ENCODE measurements at places on chromosomes 12 and 14.
A peak's percentile ranks its signal among the peaks of the same experiment; 100 is the strongest.

DNA sequence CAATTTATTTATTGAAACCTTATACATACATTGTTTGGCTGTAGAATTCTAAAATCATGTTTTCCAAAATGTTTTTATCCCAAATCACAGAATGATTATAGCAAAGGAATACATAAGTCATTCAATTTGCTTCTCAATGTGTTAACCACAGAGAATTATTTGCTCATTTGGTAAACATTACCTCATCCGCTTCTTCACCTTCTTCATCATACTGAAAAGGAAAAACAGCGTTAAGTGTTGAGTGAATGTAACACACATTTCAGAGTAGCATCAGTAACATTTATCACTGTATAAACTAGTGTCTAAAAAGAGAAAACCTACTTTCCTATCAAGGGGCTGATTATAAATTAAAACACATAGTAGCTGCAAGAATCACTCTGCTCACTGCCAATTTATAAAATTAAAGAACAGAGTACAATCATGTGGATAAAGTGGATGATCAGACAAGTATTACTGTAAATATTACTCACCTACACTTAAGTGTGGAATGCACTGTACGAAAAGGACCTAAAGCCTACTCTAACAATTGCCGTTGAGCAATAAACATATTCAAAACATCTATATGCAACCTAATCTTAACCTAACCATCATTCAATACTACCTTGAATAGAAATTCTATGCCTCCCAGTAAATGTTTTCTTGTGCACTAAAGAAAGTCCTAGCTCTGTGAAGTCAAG is 18.1 kb upstream of the PHLDA1 start:
- no peak for DNase-seq

DNA sequence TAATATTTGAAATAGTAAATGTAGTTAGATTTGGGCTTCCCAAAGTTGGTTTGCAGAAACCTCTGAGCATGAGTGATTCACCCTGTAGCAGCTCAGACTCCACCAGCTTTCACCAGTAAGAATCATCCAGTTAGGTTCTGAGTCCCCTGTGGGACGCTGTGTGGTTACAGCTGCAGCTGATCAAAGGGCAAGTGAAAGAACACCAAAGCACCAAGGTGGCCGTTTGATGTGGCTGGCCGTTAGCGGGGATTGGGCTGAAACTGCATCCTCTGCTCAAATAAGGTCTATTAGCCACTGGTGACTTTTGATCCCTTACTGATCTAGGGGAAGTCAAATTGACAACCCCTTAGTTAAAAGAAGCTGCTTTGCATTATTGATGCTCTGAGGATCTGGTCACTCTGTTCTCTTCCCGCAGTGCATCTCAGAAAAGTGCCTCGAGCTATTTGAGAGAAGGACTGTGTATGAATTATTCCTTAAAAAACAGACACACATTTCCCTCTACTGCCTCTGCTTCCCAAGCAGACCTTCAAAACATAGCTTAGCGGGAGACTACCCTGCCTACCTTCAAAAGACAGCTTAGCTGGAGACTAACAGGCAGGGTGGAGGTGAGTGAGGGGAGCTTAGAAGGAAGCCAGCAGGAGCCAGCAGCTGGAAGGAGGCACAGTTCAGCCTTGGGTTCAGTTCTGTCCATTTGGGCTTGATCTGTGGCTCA is 3.7 kb downstream of the ABHD12B start:
- DNase-seq = no peak

DNA sequence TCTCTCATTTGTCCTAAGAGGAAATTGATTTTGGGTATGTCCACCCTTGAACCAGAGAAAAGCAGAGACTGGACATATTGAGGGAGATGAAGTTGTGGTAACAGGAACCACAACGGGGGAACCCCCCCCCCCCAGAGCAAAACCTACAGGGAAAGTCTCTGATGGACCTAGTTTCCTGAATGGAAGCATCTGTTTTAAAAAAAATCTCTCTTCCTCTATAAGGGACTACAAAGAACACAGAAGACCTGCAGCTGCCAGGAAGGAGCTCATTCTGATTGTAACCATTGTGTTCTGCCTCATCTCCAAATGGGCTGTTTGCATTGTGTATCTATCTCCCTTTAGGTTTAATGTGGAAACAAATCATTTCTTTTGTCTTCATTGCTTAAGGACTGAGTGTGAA is 13.4 kb downstream of the C1S start:
- DNase-seq = no peak

- no peak for DNase-seq
Observed at GRCh38 chr12:54750-55535, 11.6 kb upstream of the IQSEC3 start.

GRCh38 chr14:53710615-53711014 is 246.0 kb downstream of the BMP4 start:
- DNase-seq = no peak

DNA sequence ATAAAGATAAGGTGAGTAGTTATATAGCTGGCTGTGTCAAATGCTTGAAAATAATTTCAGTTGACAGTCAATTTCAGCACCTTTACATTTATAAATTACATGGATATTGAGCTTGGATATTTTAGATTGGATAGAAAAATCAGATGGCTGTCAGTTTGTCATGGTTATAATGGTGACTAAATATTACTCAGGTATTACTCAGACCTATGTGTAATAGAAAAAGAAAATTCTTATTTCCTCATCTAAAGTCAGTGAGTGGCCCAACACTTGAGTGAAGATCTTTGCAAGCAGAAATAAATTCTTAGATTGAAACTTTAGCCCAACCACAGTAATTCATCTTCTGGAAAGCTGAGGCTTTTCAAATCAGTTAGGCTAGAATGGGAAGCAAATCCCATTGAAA is 354.4 kb downstream of the NAV3 start:
- peak; percentile 65 for DNase-seq

- no peak for DNase-seq
Observed at GRCh38 chr12:70609203-70609602, 28.0 kb downstream of the PTPRB start.

- DNase-seq = no peak
Observed at GRCh38 chr12:22409377-22410164, 75.1 kb upstream of the ST8SIA1 start.

GRCh38 chr14:104353221-104353920 is 215.0 kb downstream of the KIF26A start:
- no peak for DNase-seq

DNA sequence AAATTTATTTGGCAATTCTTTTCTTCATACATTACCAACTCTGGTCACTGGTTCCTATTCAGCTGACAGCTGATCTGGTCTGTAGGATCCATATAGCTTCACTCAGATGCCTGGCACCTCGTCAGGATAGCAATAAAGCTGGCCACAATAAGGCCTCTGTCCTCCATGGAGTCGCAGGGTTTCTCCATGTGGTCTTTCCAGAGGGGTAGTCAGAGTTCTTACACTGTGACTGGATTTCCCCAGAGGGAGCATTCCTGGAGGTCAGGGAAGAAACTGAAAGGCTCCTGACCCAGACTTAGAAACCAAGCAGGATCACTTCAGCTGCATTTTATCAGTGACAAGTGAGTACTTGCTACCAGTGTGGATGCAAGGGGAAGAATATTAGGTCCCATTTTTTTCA is 34.9 kb upstream of the SIX1 start:
- DNase-seq = no peak

DNA sequence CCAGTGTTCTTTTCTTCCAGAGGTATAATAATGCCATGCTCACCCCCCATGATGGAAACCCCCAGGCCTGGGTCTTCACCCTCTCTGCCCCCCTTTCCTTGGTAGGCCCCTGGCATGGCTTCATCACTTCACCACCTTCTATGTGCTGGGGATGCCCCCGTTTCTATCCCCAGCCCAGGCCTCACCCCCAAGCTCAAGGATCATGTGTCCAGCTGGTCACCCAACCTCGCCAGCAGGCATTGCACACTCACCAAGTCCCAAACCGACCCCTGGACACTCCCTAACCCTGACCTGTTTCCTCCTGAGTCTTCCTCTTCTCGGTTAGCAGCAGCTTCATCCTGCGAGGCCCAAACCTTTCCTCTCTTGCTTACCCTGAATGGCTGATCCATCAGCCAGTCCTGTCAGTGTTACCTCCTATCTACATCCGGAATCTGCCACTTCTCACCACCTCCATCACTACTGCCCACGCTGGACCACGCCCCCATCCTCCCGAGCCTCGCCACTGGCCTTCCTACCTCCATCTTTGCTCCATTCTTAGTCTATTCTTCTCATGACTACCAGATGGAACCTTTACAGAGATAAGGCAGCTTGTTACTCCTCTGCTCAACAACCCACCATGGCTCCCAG is 69.0 kb downstream of the MVK start:
- no peak for DNase-seq

DNA sequence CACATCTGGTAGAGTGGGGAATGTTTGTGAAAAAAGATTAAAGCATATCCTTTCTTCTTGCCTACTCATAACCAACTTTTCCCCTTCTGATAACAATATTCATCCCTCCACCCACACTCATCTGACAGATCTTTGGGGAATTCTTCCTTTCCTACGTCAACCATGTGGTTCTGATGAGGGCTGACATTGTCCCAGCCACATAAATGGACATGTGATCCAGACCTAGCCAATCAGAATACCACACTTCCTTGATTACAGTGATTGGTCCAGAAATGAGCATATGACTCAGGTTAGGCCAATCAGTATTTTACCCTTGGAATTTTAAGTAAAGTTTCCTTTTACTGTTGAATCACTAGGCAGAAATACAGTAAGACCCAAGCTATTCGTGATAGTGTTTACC is 58.9 kb downstream of the GPR65 start:
- DNase-seq = no peak

DNA sequence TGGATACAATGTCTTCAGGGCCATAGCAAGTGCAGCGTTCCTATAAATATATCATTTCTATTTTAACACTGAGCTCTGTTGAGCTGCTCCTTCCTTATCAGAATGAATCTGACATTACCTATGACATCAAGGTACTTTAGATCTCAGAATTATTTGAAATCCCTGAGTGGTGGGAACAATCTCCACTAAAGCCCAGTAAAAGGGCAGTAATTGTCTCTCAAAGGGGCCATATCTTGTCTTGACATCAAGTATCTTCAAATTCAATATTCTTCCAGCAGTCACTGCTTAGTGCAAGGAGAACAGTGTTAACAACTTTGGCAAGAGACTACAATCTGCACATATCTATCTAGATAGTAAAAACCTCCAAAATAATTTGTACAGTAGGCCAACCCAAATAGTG is 21.7 kb upstream of the ST8SIA1 start:
- no peak for DNase-seq

DNA sequence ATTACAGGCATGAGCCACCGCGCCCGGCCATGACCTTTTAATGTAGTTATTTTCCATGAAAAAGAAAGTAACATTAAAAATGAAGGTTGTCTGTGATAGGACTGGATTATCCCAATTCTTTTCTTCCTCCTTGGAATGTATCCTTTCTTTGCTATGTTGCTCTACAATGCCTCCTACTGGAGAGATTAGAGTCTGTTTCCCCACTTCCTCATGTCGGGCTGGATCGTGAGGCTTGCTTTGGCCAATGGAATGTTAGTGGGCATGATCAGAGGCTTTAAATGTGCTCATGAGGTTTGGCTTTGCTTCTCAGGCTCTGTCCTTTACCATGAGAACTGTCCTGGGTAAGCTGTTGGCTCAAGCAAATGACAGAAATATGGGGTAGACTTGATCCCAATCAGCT is 34.7 kb upstream of the SOCS2 start:
- DNase-seq = no peak

DNA sequence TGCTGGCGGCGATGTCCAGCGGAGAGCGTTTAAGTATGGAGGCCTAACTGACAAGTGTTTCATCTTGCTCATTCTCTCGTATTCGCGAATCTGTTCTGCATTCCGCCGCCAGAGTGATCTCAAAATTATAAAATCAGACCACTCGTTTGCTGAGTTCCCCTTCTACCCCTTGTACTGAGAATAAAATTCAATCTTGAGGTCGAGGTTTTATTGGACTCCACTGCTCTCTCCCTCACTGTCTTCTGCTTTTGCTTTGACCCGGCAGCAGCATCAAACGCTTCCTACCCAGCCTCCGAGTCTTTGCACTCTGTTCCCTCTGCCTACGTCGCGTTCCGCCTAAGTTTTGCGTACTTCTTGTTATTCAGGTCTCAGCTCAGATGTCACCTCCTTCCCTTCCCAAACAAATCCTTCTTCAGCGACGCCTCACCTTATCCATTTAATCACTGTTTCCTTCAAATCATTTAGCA is 462 bp downstream of the KNTC1 start:
- no peak for DNase-seq

- DNase-seq = no peak
Observed at GRCh38 chr12:52969828-52970569, 21.1 kb downstream of the KRT18 start.

DNA sequence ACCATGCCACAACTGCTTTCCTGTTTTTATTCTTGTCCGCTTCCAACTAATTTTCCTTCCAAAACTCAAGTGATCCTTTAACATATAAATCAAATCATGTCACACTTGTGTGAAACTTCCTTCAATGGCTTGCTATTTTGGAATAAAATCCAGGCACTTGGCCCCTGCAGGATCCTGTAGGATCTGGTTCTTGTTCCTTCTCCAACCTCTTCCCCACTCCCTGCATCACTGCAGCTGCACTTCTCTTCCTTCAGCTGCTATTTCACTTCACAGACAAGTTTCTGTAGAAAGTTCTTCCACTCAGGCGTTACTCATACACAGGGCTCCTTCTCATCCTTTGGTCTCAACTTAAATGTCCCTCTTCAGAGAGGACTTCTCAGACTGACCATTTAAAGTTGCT is 239.7 kb upstream of the BTG1 start:
- DNase-seq = no peak

DNA sequence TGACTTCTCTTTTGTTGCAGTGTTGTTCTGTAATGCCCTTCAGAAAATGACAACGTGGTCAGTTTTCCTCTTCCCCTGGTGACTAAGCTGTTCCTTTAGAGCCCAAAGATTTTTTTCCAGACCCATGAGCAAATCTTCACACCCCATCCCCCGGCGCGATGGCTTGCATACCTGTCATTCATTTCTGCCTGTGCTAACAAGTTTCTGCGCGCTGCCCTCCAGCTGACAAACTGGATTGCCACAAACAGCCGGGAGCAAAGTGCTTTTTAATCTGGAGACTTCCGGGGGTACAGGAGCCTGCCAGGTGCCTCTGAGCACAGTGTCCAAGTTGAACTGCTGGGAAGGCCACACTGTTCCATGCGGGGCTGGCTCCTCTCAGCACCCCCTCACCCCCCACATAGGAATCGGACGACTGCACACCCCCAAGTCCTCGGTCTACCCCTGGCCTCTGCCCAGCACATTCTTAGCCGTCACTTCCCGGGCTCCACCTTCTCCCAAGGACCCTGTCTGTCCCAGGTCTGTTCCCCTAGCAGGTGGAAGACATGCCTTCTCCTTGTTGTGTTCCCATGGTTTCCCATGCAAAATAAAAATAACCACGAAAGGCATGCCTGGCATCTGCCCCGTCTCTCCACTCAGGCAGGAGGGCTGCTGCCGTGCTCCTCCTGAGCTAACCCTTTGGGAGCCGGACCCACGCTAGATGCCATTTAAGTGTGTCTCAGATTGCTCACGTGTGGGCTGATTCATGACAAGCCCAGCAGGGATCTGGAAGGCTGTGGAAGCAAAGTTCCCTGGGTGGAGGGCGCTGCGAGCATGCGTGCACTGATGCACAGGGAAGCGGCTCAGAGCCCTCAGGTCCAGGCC is 14.1 kb downstream of the RILPL1 start:
- peak; percentile 74 for DNase-seq

- no peak for DNase-seq
Observed at GRCh38 chr14:71011479-71011878, 104.2 kb downstream of the PCNX1 start.
